Right hindlimb (tissue), 1 donor: ENCODE measurements at places on chromosomes 7 and 10.
A peak's percentile ranks its signal among the peaks of the same experiment; 100 is the strongest.

DNA sequence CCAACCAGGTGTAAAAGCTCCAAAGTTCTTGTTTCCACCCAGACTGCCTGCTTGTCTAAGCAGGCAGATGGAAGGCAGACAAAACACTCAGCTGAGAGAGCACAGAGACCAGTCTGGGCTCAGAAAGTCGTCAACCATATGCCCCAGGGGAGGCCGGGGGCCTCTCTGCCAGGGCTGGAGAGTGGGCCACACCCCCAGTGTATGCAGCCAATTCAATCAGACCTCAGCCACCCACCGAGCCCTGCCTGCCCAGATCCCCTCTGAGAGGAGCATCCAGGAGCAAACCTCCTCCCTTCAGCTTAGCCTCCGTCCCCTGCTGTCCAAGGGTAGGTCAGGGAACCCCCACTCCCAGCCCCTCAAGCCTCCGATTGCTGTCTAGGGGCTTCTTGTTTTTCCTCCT lies 196.3 kb downstream of the LSM5 start:
- DNase-seq: no peak

DNA sequence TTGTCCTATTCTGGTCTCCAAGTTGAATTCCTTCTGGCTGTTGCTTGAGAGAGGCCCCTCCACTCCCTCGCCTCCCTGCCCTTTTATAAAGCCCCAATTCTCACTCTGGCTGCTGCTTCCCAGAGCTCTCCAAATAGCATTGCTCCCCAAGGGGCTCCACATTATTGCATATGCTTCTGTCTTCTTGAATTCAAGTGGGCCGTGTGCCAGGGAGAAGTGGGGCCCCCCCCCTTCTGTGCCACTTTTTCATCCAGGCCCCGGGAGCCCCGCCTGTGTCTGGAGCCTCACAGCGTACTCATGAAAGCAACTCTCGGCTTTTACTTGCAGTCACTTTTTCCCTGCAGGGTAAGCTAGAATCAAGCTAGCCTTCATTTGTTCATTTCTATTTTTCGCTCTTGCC lies 265.1 kb downstream of the CCSER2 start:
- no peak for DNase-seq

DNA sequence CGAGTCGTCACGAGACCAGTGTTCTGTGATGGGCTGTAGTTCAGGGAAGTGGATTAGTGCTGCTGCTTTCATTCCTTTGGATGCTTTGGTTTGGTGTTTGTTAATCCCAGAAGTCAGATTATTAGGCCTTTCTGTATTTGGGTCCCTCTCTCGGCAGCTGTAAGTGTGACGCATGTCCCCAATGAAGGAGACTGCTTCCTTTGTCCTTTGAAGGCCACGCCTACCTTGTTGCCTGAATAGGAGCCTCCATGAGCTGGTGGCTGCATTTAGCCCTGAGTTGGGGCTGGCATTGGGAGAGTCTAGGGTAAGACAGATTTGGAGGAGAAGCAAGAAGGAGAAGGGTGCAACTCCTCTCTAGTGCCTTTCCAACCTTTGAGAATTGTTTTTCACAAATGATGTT lies 34.5 kb downstream of the DOCK1 start:
- DNase-seq: no peak

DNA sequence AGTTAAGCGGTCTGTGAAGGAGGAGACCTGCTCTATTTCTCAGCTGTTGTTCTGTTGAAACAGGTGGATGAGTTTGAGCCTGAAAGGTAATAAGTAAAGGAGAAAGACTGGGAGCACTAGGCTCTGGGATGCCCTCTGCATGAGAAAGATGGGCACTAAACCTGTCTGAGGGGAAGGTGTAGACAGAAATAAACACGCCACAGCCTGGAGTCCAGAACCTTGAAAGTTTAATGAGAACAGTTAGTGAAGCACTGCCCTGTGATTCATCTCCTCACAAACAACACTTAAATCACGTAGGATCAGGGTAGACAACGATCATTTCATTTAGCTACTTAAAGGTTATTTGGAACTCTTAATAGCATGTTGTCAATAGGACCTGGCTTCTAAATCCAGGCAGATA lies 193.1 kb downstream of the PHTF2 start:
- DNase-seq: no peak

DNA sequence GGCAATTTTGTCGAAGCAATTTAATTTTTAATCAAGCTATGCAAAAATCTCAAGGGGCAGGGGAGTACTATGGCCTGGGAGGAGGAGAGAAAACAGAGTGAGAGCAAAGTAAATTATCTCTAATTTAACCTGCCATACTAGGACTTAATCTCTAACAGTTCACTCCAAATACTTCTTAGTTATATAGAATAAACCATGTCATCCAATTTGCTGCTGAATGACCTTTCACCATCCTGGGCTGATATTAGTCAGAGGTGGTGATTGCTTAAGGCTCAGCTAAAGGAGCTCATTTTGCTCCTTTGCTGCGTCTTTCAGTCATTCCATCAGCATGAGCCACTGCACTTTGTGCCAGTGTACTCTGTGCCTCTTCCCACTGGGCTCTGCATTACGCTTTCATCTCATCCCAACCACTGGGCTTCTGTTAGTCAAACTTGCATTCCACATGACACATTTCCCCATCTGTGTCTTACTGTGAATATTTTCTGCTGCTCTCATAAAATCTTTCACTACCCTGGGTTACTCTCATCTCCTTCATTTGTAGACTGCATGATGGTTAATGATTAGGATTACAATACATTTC lies 84.3 kb downstream of the CD36 start:
- DNase-seq: peak; percentile 53

- DNase-seq: peak; percentile 75
Observed at GRCh38 chr10:122140941-122141623, 130.0 kb upstream of the BTBD16 start.

DNA sequence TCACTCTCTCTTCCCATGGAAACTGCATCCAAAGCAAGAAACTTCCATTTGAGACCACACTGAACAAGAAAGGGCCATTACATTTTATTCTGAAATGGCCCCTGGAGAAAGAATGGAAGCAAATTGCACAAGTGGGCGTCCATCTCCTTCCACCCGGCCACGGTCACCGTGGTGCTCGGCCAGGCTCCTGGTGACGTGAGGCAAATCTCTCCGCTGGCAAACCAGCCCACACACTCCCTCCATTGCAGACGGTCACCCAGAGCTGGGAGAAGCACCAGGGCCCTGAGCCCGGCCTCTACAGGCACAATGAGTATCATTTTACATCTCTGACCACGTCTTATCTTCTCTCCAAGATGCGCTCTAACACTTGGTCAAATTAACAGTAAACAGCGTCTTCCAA lies 126.1 kb upstream of the FAM20C start:
- no peak for DNase-seq

GRCh38 chr7:91325726-91326125 lies 61.5 kb downstream of the FZD1 start:
- DNase-seq: no peak
